ENCODE measurements at places on chromosomes 12 and 14. TPM values are rescaled to one million over a fixed set of nuclear protein-coding genes. Genes with fewer than 3 reads are reported as not detected.

- DNase-seq, result no peak
Observed at GRCh38 chr12:15691388-15691787, 97.8 kb downstream of the EPS8 start.

The TRHDE gene
- 0.40 TPM for polyA plus RNA-seq

The OR6C4 gene
- not detected for polyA plus RNA-seq

The MAP3K9 gene
- 0.18 TPM for polyA plus RNA-seq

DNA sequence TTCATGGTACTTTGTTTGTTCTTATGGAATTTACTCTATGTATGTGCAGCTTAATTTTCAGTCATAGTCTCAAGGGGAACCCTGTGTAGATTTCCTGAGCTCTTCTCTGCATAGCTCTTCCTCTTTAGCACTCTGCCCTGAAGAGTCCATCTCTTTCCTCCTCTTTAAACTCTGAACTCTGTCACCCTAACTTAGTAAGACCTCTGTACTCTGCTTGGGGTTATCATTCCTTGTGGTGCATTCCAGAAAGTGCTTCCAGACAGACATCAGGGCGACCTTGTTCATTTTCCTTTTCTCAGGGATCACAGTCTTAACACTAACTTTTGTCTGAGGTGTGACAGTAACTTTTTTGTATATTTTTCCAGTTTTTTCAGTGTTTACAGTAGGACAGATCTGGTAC is 179.3 kb downstream of the RAD51B start:
- DNase-seq, result no peak

DNA sequence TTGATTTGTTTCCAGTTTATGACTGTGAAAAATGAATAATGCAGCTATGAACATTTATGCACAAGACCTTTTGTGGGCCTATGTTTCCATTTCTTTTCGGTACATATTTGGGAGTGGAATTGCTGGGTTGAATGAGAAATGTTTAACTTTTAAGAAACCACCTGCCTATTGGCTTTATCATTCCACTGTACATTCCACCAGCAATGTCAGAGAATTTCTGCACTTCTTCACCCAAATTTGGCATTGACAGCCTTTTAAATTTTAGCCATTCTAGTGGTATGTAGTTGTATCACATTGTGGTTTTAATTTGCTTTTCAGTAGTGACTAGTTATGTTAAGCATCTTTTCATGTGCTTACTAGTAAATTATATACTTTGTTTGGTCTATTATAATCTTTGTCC is 317.0 kb upstream of the TMTC1 start:
- DNase-seq, result no peak

Measured in forelimb muscle (tissue), 1 donor.